Stomach (tissue), 19 donors: ENCODE measurements at places on chromosomes 6 and 20. TPM values are rescaled to one million over a fixed set of nuclear protein-coding genes. Genes with fewer than 3 reads are reported as not detected.

Gene ZSWIM1
- 12.2 TPM for total RNA-seq

DNA sequence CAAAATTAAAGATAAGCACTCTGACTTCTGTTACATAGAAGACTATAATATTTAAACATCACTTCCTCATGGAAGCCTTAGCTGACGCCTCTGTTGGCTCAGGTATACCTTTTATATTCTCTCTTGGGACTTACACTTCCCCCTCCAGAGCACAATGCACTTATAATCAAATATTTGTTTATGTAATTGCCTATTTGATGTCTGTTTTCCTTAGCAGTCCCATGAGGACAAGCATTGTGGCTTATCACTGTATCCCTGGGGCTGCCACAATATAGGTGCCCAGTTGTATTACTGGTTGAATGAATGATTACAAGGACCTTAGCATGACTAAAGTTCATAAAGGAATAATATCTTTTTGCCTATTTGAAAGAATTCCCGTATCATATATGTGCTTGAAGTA is 186.7 kb upstream of the VGLL2 start:
- H3K27ac ChIP-seq: no peak overlapping the region
- DNase-seq: no peak
- peaks cover 7% of the 10 kb centered on the region for H3K4me1 ChIP-seq
- H3K4me3 ChIP-seq: no peak overlapping the region
- H3K36me3 ChIP-seq: no peaks in the 10 kb centered on the region

DNA sequence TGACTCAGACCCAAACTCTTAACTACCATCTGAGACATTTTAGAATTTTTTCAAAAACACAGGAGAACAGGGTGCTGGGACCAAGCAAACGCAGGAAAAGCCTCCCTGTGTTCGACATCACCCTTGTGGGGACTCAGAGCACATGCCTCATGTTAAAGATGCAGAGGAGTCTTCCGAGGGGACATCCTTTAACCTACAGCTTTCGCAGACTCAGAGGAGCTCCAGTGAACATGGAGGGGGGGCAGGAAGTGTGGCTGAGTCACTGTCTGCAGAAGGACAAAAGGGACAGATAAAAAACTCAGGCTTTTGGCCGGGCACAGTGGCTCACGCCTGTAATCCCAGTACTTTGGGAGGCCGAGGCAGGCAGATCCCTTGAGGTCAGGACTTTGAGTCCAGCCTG is 15.1 kb downstream of the BMP7 start:
- no peak for DNase-seq
- H3K4me3 ChIP-seq: no peak overlapping the region
- H3K27me3 ChIP-seq: peaks cover 28% of the 10 kb centered on the region
- H3K27ac ChIP-seq: no peak overlapping the region
- H3K4me1 ChIP-seq: no peaks in the 10 kb centered on the region
- H3K36me3 ChIP-seq: no peaks in the 10 kb centered on the region

GRCh38 chr6:20773822-20774221 is 239.6 kb downstream of the CDKAL1 start:
- no peak overlapping the region for H3K4me3 ChIP-seq
- H3K27ac ChIP-seq: no peak overlapping the region
- no peaks in the 10 kb centered on the region for H3K4me1 ChIP-seq
- no peaks in the 10 kb centered on the region for H3K36me3 ChIP-seq

DNA sequence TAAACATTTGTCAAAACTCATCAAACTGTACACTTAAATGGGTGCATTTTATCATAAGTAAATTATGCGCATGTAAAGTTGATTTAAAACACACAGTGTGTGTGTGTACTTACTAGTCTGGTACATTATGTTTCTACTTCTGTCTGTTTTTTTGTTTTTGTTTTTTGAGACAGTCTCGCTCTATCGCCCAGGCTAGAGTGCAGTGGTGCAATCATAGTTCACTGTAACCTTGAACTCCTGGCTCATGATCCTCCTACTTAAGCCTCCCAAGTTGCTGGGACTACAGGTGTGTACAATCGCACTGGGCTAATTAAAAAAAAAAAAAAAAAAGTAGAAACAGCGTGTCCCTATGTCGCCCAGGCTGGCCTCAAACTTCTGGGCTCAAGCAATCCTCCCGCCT is 23.0 kb upstream of the FKBP5 start:
- no peak for DNase-seq
- no peaks in the 10 kb centered on the region for H3K4me1 ChIP-seq
- H3K27me3 ChIP-seq: no peaks in the 10 kb centered on the region
- H3K4me3 ChIP-seq: no peak overlapping the region
- H3K36me3 ChIP-seq: no peaks in the 10 kb centered on the region
- no peak overlapping the region for H3K27ac ChIP-seq

GRCh38 chr6:16493112-16493511 is 254.7 kb downstream of the GMPR start:
- no peak for DNase-seq
- H3K27me3 ChIP-seq: no peaks in the 10 kb centered on the region
- H3K4me3 ChIP-seq: no peak overlapping the region
- H3K4me1 ChIP-seq: no peaks in the 10 kb centered on the region
- H3K27ac ChIP-seq: no peak overlapping the region

Gene SYCP2
- 1.4 TPM for total RNA-seq

Gene NRN1
- not detected for total RNA-seq

GRCh38 chr6:43703512-43704429 is 16.2 kb upstream of the MRPS18A start:
- peaks cover 72% of the 10 kb centered on the region for H3K4me1 ChIP-seq
- no peaks in the 10 kb centered on the region for H3K27me3 ChIP-seq
- DNase-seq: peak; percentile 72
- no peaks in the 10 kb centered on the region for H3K36me3 ChIP-seq
